ENCODE measurements at places on chromosomes 16 and 17.

GRCh38 chr16:48250520-48251278 lies 3.4 kb upstream of the ABCC11 start:
- DNase-seq: no peak

DNA sequence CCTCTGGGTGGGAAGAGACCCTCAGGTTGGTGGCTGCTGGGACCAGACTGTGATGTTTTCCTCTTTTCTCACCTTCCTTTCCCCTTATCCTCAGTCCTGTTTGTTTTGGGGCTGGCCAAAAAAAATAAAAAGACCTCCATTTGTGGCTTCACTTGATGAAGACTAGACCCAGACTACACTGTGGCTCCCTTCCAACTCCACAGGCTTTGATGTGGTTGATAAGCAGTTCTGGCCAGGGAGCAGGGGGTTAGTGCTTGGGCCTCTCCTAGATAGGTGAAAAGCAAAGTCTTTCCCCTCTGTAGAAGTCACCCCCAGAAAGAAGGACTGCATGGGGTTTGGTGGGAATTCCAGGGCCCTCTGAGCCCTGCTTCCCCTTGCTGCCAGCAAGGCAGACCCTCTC lies 11.2 kb upstream of the ADAM11 start:
- DNase-seq: no peak

- DNase-seq: no peak
These were observed 19.9 kb upstream of the ZNF750 start for GRCh38 chr17:82859431-82860403.

DNA sequence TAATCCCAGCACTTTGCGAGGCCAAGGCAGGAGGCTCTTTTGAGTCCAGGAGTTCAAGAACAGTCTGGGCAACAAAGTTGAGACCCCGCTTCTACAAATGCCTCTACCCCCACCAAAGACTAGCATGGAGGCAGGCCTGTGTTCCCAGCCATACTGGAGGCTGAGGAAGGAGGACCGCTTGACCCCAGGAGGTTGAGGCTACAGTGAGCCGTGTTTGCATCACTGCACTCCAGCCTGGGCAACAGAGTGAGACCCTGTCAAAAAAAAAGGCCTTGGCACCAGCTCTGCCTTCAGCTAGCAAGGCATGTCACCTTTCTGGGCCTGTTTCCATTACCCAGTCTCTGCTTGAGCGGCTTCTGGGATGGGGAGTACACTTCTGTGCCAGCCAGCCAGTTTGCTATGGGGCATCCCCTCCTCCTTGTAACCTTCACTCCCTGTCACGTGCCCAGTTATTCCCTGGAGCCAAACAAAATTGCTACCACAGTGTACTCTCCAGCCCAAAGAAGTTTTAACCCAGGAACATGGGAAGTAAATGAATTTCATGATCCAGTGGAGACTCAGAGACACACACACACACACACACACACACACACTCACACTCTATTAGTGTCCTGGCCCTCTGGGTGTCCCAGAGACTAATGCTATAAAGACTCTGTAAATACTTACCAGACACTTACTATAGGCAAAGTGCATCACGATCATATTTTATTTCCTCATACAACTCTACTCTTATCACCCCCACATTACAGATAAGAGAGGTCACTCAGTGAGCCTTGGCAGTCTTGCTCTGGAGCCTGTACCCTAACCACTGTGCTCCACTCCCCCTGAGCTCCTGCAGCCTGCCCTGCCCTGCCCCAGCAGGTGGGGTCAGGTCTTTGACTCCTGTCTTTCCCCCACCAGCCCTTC lies 2.5 kb downstream of the CISD3 start:
- no peak for DNase-seq

DNA sequence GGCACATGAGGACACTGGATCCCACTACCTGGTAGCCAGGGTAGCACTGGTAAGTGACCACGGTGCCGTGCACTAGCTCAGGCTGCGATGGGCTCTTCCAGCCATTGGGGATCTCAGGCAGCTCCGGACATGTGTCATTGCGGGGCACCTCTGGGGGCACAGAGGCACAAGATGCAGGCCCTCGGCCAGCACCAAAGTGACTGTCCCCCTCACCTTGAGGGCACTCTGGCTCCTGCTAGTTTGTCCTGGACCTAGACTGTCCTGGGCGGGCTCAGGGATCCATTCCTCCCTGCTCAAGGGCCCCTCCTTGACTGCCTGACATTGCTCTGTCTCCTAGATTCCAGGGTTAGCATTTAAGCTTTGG lies 6.7 kb upstream of the PHF12 start:
- no peak for DNase-seq

- DNase-seq: no peak
These were observed 137.2 kb downstream of the CYLD start for GRCh38 chr16:50878966-50879615.

DNA sequence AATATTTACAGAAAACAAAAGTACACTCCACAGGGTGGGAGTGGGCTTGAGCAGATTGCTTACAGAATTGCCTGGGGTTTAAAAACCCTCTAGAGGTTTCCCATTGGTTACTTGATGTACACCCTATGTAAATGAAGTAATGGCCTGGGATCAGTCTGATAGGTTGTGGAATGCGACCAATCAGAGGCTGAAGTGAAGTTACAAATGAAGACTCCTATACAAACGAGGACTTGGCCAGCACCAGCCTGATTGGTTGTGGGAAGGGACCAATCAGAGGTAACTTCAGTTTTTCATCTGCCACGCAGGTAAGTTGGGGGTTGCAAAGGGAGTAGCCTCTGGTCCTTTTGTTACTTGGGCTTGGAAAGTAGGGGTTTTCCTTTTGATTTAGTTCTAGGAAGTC lies 8.8 kb downstream of the EEF2K start:
- no peak for DNase-seq

DNA sequence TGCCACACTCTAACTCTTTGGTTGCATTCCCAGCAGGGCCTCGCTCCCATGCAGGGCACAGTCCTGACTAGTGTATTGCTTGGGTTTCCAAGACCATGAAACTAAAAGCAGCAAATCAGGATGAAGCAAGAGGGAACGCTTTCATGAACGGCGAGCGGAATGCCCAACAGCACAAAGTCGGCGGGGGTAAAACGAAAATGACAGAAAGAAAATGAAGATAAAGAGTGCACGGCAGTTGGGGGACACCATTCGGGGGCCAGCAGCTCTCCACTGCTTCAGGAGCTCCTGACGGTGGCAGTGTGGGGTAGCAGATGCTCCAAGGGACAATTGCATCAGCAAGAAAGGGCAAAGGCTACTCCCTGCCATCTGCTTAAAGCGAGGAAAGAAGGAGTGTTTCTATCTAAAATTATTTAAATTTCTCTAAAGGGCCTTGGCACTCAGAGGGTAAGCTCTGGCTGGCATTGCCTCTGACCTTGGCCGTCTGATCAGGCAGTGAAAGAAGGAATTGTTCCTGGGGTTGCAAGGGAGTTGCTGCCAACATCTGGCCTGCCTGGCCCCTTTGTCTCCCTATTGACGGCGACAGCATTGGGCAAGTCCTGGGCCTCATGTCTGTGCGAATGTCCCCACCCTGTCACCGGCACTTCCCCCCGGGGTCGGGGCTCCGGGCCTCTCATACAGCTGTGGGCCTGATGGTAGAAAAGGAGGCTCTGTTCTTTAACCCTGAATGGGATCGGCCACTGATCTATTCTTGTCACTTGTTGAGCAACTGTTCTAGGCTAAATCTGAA lies 138.2 kb downstream of the CMIP start:
- no peak for DNase-seq

DNA sequence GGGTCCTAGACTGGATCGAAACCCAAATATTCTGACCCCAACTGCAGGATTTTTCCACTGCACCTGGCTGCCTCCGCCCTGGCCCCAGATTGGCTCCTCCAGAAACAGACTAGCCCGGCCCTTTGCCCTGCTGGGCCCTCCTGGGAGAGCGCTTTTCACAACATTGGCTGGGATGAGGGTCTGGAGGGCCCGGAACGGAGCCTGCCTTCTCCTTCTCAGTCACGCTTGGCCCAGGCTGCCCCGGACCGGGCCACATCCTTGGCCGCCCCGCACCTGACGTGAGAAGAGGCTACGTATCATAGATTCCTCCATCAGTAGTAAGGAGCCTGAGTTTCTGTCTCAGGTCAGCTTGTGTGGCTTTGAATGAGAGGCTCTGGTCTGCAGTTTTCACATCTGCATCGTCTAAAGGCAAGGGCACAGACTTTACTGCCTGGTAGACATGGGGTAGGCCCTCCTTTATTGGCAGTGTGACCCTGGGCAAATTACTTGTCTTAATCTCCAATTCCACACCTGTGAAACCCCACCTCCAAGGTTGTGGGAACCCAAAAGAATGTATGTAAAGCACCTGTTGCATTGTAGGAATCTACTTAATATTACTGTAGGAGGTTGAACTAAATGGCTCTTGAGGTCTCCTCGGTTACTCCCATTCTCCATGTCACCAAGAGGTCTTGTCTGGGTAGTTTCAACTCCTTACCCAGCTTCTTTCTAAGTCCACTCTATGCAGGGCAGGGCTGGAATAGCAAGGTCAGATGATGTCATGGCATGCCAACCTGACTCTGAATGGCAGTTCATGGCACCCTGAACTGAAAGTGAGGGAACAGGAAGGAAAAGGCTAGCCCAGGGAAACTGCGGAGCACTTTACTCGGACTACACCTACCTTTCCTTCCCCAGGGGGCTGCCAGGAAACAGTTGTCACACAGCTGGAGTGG lies 661 bp downstream of the LRRC3C start:
- no peak for DNase-seq

DNA sequence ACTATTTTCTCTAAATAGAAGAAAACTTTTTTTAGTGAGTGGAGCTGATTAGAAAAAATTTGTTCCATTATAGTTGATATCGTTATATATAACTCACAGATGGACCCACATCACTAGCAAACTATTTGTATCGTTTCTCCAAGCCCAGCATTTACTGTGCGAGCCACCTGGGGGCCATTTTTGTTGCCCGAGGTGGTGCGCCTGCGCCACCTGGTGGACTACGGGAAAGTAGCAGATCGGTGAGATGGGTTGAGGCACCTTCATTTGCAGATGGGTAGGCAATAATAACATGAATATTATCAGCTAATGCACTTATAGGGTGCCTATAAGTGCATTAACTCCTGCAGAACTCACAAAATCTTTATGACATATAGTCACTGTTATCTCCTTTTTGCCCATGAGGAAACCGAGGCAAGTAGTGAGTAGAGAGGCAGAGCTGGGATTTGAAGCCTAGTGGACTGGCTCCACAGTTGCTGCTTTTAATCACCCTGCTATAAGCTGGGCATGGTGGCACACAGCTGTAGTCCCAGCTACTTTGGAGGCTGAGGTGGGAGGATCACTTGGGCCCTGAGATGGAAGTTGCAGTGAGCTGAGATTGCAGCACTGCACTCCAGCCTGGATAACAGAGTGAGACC lies 23.2 kb upstream of the NTN1 start:
- DNase-seq: no peak

GRCh38 chr16:2190659-2191445 lies 5.6 kb downstream of the CASKIN1 start:
- DNase-seq: no peak

DNA sequence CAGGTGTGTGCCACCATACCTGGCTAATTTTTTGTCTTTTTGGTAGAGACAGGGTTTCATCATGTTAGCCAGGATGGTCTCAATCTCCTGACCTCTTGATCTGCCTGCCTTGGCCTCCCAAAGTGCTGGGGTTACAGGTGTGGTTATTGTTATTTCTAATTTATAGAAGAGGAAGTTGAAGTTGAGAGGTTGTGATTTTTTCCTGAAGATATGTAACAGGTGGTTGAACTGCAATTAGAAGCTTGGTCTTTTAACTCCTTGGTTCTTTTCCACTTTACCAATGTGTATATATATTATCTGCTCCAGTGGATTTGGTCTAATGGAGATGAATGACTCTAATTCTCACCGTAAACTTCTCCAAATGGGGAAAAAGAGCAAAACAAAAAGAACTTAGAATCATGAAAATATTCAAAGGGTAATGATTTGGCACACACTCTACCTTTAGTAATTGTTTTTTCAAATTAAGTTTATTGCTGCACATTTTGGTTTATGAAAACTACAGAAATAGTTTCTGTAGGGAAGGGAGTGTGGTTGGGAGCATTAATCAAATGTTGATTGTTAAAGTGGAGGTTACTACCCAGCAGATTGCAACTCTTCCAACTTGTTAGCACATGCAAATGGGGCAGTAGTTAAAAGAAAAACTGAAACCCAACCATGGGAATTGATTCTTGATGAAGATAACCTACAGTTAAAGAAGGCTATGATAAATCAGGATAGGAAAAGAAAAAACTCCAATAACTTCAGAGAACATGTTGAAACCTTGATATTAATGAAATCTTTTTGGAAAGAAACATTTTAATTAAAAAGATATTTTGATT lies 1.8 kb upstream of the KRT10 start:
- no peak for DNase-seq

GRCh38 chr16:2866431-2866830 lies 8.5 kb upstream of the PRSS22 start:
- DNase-seq: no peak

- DNase-seq: no peak
These were observed 88.1 kb downstream of the GOSR1 start for GRCh38 chr17:30565073-30565935.

GRCh38 chr16:4570688-4571321 lies 14.7 kb downstream of the C16orf96 start:
- DNase-seq: no peak

- DNase-seq: no peak
These were observed 23.9 kb upstream of the KLHDC4 start for GRCh38 chr16:87789437-87790291.

- DNase-seq: no peak
These were observed 5.5 kb upstream of the CACNG5 start for GRCh38 chr17:66829386-66829864.

- DNase-seq: no peak
These were observed 158.5 kb upstream of the RPH3AL start for GRCh38 chr17:511001-511698.

- no peak for DNase-seq
These were observed 2.6 kb downstream of the TRIM65 start for GRCh38 chr17:75894049-75894733.

GRCh38 chr16:85979605-85980004 lies 80.6 kb downstream of the IRF8 start:
- DNase-seq: no peak

Measured in SW 1271 (cell line).